Fibroblast of skin of right quadriceps (primary cell): ENCODE measurements at places on chromosomes 7 and 10.
A peak's percentile ranks its signal among the peaks of the same experiment; 100 is the strongest.

GRCh38 chr7:231030-231857 lies 38.9 kb downstream of the FAM20C start:
- no peak for DNase-seq

DNA sequence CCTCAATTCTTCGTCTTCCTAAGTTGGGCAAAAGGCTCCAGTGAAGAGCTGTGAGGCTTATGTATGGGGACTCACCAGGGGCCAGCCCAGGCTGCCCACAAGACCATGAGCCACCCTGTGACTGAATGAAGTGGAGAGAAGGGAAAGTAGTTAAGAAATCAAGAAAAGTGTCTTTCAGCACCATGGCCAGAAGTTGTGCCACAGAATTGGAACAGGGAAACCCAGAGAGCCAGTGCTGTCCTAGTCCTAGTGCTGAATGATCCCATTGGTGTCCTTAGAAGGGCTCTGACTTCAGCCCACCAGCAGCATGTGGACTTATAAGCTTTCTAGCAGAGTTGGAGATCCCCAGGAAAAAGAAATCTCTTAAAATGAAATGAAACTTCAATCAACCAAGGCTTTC lies 37.0 kb upstream of the CCSER2 start:
- DNase-seq: peak; percentile 35

DNA sequence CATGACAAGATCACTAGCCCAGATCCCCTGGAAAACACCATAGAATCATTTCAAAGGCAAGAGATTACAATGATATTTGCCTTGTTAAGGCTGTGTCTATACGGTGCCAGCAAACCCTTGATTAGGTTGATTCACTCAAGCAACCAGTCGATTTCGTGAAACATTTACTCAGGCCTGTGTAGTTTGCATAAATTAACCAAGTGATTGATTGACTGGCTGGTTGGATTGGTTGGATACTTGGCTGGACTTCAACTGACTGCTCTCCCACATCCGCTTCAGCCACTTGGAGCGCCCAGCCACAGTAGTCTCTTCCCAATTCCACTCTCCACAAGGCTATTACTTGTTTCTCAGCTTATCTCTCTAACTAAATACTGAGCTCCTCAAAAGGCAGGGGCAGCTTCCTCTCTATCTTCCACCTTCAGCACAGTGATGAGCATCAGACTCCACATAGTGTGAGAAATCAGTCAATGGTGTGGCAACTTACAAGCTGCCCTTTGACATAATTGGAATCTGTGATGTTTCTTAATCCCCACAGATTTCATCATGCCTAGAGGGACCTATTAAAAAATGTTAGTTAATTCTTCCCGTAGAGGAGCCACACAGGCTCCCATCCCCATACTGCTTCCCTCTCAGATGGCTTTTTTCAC lies 217.4 kb downstream of the GRM8 start:
- DNase-seq: no peak

GRCh38 chr7:32037650-32038198 lies 32.5 kb downstream of the PDE1C start:
- DNase-seq: no peak

DNA sequence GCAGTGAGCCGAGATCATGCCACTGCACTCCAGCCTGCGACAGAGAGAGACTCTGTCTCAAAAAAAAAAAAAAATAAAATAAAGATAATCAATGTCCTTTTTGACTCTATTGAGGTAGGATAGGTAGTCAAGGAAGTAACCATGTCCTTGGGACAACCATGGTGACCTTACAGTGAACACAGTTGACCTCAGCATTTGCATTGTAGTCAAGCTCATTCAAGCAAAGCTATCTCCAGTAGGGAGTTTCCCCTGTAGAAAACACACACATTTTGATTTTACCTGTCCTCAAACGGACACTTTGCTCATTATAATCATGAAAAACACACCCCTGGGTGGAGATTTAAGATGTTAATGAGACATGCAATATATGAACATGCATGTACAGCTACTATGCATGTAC lies 171.7 kb downstream of the KIF20B start:
- no peak for DNase-seq

- no peak for DNase-seq
These were observed 86.7 kb downstream of the DGKI start for GRCh38 chr7:137760111-137760510.

- peak; percentile 84 for DNase-seq
These were observed 15.3 kb upstream of the AKR1C1 start for GRCh38 chr10:4947635-4948596.

DNA sequence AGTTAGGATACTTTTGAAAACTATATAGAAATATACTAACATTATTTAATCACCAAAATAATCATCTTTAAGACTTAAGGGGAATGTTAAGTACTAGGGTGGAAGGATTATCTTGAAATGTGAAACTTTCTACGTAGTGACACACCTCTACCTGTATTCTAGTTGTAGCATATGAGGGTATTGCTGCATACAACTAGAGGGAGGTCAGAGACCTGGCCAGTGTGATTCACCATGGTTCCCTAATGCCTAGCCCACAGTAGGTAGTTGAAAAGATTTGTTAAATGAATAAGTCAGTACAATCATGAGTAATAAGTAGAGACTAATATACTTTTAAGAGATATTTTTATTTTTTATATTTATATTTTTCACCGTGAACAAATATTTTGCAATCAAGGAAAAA lies 84.1 kb upstream of the RPA3 start:
- DNase-seq: no peak

DNA sequence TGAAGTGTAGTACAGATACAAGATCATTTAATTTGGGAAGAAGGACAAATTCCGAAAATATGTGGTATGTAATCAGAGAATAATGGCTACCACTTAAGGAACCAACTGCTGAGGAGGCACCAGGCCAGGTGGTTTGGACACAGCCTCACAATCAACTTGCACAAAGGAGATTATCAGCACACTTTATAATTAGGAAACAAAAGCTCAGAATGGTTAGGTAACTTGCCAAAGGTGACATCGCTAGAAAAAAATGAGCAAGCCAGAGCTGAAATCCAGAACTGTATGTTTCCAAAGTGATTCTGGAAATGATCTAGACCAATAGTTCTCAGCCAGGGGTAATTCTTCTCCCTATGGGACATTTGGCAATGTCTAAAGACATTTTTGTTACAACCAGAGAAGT lies 36.6 kb downstream of the ERCC6 start:
- peak; percentile 4 for DNase-seq

- peak; percentile 14 for DNase-seq
These were observed 48.4 kb upstream of the INPP5A start for GRCh38 chr10:132489053-132489703.

GRCh38 chr10:14151571-14151970 lies 179.2 kb downstream of the FRMD4A start:
- DNase-seq: no peak

DNA sequence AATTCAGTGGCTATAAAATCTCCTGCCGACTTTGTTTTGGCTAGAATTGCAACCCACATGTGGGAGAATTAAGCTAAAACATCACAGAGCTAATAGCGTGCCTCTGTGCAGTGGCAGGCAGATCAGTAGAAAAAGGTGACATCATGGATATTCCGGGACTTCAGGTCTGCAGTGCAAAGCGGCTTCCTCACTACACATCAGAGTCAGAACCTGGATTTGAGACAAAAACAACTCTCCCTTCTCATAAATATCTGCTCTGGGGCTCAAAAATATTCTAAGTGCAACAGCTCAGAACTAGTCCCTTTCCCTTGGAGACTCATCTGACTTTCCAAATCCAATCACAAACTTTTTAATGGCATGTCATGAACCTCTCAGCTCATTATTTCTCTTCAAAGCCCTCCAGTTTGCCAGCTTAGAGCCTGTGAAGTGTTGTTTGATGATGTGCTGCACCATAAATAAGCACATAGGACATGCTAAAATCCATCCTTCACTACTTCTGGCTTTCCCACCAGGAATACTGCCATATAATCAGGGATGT lies 337.1 kb downstream of the RNLS start:
- peak; percentile 61 for DNase-seq

DNA sequence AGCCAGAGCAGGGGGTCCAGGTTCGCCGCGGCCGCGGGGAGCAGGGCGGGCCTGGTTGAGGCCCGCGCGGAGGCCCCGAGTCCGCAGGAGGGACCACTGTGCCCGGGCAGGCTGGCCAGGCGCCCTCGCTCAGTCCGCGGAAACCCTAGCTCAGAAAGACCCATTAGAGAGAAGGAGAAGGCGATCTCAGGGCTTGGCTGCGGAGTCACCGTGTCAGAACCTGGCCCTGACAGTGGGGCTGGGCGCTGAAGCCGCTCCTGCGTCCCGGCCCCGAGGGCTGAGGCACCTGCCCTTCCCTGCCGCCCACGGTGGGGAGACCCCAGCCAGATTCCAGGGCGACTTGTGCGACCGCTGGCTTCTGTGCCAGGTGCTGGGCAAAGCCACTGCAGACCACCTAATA lies 14.2 kb upstream of the EGFR start:
- DNase-seq: no peak

DNA sequence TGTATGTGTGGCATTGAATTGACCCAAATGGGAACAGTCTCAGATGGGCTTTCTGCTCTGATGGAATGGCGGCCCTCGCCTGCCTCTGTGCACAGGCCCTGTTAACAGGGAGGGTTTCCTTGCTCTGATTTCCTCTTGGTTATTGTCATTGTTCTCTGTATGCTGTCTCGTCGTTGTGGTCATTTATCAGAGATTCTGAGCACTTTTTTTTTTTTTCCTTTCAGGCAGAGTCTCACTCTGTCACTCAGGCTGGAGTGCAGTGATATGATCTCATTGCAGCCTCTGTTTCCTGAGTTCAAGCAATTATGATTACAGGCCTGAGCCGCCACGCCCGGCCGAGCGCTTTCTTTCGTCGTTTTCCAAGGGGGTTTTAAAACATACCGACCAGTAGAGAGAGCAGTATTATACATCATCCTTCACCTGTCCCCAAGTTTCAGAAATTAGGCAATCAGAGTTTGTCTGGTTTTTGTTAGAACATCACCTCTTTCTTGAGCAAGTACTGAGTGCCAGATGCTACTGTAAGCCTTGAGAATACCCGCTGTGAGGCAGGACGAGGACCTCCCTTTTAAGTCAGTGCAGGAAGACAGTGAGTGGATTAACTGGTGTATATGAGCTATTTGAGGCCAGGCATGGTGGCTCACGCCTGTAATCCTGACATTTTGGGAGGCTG lies 6.5 kb downstream of the CHST12 start:
- DNase-seq: no peak

DNA sequence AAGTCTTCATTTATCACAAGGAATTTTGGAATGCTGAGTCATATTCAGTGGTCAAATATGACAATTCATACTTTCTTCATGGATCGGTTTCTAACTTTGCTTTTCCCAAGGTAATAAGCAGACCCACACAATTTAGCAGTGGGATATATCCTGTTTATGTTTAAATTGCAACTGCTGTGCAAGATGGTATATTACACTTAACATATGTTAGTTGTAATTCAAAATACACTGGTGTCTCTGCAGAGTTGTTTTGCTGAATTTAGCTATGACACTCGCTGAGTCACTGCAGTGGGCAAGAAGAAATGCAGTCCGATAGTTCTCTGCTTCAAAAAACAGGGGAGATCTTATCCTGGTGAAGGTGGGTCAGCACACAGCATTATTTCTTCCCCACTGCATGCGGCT lies 194.8 kb upstream of the PTN start:
- peak; percentile 90 for DNase-seq

DNA sequence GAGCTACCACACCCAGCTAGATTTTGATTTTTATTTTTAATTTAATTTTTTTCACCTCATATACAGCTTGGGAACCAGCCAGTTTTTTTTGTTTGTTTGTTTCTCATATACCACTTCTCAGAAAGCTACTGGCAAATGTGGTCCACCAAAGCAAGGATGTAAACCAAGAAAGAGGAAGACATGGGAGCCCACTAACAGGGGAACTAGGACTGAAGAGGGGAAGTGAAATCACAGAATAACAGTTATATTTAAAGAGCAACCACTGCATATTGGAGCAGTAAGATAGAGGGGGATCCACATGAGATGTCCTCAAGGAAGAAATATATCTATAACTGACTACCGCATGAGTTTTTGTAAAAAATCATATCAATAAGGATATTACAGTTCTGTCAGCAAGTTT lies 10.5 kb downstream of the CPVL start:
- no peak for DNase-seq

DNA sequence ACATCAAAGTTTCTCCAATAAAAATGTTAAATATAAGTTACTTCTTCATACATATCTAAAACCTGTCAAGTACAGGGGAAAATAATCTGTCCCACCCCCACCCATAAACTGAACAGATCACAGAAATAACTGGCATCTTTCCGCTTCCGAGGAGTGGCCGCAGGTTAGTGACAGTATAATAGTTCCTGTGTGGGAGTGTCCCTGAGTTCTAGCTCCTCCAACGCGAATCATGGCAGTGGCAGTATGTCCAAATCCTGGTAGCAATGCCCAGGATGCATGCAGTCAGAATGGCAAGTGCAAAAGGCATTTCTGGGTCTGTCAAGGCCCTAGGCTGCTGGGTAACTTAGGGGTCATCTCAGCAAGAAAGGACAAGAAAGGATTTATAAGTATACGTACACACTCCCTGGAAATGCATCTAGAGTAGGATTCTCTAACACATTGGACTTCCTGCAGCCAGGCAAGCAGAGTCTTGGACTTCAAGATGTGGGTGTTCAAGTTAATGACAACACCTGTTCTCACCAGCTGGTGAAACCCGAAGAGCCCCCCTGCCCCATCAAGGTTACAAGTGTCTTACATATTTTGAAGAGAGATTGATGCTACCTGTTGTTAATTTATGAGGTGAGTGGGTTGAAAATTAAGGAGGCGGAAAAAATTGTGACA lies 94.4 kb upstream of the COL1A2 start:
- no peak for DNase-seq

- DNase-seq: no peak
These were observed 24.4 kb upstream of the JAKMIP3 start for GRCh38 chr10:132041340-132041739.

DNA sequence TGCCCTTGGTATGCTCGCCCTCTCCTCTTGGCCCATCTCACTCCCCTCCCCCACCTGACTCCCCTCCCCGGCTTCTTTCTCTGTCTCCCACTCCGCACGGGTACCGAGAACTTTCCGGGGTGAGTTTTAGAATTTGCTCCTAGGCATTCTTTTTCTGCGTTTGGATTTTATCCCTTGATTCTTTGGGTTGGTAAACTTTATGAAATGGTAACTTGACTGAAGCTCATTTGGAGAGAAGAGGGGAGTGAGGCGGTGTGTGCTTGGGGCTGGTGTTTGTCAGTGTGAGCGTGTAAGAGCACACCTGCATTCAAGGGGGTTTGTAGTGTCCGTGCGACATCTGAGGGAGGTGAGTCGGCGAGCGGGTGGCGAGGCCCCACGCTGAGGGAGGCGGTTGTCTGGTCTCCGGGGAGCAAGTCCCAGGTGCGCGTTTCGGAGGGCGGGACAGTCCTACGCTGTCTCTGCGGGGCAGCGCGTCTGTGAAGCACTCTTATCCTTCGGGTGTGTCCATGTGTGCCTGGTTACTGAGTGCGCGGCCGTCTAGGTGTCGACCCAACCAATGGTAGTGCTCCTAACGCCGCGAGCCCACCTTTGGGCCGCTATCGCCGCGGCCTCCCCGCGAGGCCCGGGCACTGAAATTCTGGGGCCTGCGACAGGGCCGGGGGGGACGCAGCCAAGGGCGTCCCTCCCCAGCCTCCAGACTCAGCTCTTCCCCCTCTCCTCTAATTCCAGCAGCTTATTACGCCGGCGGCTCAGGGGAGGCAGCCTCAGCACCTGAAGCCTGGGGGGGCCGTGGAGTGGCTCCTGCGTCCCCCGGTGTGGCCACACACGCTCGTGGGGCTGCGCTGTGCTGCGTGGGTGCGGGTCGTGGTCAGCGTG lies 2.6 kb upstream of the ZNF503 start:
- no peak for DNase-seq
